ENCODE measurements at places on chromosomes 11 and 22. TPM values are rescaled to one million over a fixed set of nuclear protein-coding genes. Genes with fewer than 3 reads are reported as not detected.

Gene OR5M11
- not detected for polyA plus RNA-seq

DNA sequence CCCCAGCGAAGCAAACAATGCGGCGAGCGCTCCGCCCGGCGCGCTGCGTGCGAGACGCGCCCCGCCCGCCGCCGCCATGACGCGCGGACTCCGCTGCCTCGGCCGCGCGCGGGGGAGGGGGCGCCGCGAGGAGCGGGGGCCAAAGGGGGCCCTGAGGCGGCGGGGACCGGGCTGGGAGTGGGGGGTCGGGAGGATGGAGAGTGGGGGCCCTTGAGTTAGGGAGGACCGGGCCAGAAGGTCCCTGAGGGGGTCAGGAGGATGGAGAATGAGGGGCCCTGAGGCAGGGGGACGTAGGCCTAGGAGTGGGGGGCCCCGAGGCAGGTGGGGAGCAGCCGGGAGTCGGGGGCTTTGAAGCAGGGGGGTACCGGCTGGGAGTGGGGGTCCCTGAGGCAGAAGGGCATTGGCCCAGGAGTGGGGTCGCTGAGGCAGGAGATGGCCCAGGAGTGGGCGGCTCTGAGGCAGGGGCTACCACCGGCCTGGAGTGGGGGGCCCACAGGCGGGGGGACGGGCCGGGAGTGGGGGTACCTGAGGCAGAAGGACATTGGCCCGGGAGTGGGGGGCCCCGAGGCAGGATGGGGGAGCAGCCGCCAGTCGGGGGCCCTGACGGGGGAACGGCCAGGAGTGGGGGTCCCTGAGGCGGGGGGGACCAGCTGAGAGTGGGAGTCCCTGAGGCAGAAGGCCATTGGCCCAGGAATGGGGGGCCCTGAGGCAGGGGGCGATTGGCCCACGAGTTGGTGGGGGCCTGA lies at the start of gene BRD1:
Gene BRD1, minus strand, starts transcription at position 21 of the 746 bp plus-strand sequence. CDS start 3,556 bp downstream, outside the sequence.
- peak; percentile 95 for DNase-seq

Gene PLAAT4
- polyA plus RNA-seq = 6.5 TPM

GRCh38 chr11:114612686-114613085 lies 17.1 kb upstream of the NXPE4 start:
- no peak for DNase-seq

DNA sequence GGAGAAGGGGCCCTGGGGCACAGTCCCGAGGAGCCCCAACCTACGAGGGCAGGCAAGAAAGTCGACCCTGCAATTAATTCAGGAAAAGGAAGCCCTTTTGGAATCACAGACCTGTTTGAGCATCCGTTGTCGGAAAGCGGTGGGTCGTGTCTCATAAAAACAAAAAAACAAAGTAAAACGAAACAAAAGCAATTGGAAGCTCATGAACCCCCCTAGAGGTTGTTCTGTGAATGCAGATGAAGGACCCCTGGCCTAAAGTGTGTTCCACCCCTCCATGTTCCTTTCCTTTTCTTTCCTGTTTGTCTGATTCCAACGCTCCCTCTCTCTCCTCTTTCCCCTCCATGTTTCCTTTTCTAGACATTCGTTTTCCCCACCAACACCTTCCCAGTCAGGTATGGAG lies 203.7 kb downstream of the GRIK4 start:
- no peak for DNase-seq

DNA sequence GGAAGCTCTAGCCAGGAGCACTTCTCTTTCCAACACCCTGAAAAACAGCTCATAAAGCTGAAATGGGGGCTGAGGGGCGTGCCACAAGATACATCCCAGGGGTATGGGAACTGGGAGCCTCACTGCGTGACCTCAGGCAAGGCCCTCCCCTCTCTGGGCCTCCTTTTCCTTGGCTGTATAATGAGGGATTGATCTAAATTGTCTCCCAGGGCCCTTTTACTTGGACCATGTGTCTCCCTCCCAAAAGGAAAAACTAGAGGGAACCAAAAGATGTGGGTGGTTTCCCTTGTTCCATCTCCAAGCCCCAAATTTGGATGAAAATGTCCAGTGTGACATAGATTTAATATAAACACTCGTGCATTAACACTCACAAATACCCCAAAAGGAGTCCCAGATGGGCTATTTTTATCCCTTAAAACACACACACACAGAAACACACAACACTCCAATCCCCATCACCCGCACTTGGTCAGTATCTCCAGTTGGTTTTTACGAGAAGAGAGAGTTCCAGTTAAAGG lies 25.9 kb upstream of the SMTN start:
- DNase-seq = no peak

GRCh38 chr11:102420547-102420946 lies 32.0 kb downstream of the TMEM123 start:
- no peak for DNase-seq

DNA sequence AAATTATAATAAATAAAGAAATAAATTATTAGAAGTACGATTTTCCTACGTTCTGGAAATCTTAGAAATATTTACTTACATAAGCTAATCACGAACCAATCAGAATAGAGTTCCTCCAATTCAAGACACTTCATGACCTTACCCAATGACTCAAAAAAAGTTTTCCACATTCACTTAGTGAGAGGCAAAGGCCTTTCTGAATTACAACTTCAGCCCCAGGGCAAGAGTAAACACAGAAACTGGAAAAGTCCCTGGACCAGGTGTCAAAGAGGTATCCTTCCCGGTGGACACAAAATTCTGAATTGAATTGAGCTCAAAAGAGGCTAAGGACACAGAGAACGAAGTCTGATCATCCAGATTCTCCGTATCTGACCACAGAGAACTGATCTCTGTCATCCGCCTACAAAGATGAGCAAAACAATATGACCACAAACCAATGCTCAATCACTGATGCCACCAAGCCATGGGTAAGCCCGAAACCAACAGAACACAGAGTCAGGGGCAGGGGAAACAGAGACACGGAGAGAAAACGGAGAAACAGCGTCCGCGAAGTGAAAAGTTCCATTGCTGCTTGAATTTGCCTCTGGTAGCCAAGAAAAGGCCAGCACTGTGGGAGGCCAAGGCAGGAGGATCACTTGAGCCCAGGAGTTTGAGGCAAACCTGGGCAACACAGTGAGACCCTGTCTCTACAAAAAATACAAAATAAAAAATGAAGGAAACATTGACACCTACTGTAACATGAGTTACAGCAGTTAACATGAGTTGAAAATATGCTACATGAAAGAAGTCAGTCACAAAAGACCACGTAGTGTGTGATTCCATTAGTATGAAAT lies 6.8 kb downstream of the BID start:
- DNase-seq = no peak
